ENCODE measurements at places on chromosomes 16 and 17. TPM values are rescaled to one million over a fixed set of nuclear protein-coding genes. Genes with fewer than 3 reads are reported as not detected.
A peak's percentile ranks its signal among the peaks of the same experiment; 100 is the strongest.

The PIMREG gene
- not detected for total RNA-seq

GRCh38 chr17:347309-347899 is 5.2 kb downstream of the RPH3AL start:
- no peak overlapping the region for H3K4me3 ChIP-seq
- H3K4me1 ChIP-seq = no peaks in the 10 kb centered on the region

The TBC1D3C gene
- not detected for total RNA-seq

DNA sequence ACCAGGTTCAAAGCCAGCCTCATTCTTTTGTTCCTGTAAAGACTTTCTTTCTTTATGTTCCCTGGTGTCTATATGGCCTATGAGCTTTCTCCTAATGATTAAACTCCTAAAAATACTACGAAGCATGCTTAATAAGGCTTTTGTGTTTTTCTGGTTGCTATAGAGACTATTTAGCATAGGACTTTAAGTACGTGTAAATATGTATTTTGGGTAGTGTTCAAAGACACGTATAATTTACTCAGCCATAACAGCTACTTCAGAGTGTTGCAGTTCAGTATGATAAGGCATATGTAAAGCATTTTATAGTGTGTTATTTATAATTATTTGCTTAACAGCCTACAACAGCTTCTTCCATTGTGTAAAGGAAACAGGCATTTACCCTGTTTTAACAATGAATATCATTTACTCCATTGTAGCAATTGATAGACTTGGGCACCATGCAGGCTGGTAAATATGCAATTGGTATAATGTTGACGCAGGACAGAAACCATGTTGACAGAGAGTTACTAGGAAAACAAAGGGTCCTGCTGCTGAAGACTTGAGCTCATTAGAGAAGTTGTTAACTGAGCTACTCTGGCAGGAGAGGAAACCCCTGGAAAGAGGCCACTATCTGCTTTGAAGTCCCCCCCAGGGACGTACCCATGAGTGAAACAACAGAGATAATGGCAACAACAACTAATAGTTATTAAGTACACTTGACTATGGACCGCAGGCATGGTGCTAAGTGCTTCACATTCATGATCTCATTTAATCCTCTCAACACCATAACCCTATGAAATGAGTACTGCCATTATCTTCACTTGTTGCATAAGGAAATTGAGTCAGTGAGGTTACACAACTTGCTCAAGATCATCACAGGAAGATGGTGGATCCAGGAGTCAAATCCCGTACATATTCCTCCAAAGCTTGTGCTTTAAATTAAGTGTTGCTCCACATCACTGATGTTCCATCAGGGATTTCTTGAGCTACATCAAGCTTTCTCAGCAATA is 342.2 kb upstream of the DYNLRB2 start:
- no peaks in the 10 kb centered on the region for H3K4me1 ChIP-seq
- H3K4me3 ChIP-seq = no peak overlapping the region
- H3K27me3 ChIP-seq = no peaks in the 10 kb centered on the region

GRCh38 chr17:18159551-18160120 is 24.0 kb upstream of the ALKBH5 start:
- no peak for DNase-seq
- H3K27ac ChIP-seq = no peak overlapping the region
- no peak overlapping the region for H3K4me3 ChIP-seq
- no peaks in the 10 kb centered on the region for H3K27me3 ChIP-seq

The TANGO6 gene
- total RNA-seq = 17.1 TPM

DNA sequence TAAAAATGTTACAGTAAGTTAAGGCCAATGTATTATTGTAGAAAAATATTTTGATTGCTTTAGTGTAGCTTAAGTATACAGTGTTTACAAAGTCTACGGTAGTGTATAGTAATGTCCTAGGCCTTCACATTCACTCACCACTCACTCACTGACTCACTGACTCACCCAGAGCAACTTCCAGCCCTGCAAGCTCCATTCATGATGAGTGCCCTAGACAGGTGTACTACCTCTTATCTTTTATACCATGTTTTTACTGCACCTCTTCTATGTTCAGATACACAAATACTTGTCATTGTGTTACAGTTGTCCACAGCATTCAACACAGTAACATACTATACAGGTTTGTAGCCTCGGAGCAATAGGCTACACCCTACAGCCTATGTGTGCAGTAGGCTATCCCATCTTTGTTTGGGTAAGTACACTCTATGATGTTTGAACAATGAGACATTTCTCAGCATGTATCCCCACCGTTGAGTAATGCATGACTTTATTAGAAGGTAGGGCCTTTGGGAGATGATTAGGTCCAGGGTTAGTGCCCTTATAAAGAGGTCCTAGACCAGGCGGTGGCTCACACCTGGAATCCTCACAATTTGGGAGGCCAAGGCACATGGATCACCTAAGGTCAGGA is 117.8 kb downstream of the SLC39A11 start:
- DNase-seq = no peak
- H3K27ac ChIP-seq = no peak overlapping the region
- no peaks in the 10 kb centered on the region for H3K27me3 ChIP-seq
- H3K36me3 ChIP-seq = no peaks in the 10 kb centered on the region
- H3K4me1 ChIP-seq = peaks cover 11% of the 10 kb centered on the region

DNA sequence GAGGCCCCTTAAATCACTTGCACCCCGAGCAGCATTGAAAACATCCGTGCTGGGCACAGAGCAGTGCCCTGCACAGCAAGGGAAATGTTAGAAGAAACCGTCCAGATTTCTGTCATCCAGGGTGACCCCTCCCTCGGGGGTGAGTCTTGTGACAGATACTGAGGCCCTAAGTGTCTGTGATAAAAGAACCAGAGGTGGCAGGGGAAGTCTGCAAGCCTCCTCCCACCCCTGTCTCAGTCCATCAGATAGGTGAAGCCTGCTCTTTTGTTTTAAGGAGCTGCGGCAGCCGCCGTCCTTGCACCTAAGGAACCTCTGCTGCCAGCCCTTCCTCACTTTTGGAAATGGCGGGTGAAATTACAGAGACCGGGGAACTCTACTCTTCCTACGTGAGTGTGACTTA is 845 bp upstream of the NAT9 start:
- H3K36me3 ChIP-seq = peaks cover 25% of the 10 kb centered on the region
- H3K27ac ChIP-seq = peak overlapping the region; percentile 30

DNA sequence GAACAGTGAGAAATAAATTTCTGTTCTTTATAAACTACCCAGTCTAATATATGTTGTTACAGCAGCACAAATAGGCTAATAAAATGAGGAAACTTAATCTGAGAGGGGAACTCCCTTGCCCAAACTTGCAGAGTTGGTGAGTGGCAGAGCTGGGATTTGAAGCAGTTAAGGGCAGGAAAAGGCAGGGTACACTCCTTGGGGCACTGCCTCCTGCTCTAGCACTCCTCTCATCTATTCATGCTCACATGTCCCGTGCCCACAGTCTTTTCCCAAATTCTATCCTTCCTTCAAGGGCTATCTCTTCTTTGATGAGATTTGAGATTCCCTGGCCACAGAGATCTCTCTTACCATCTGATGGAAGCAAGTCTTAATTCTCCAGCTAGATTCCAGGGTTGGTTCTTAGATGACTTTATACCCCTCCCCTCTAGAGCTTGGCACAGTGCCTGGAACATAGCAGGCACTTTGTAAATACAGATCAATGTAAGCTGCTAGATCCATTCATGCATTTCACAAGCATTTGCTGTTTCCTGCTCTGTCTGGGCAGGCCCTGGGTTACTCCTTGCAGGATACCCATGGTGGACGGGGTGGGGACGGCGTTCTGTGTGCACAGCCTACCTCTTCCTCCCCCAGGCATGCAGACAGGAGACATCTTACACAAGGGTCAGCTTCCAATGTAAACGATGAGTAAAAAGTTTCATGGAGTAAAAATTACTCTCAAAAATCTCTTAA is 39.2 kb upstream of the ABCC12 start:
- H3K4me3 ChIP-seq = no peak overlapping the region
- DNase-seq = no peak
- no peaks in the 10 kb centered on the region for H3K4me1 ChIP-seq
- H3K27ac ChIP-seq = no peak overlapping the region

DNA sequence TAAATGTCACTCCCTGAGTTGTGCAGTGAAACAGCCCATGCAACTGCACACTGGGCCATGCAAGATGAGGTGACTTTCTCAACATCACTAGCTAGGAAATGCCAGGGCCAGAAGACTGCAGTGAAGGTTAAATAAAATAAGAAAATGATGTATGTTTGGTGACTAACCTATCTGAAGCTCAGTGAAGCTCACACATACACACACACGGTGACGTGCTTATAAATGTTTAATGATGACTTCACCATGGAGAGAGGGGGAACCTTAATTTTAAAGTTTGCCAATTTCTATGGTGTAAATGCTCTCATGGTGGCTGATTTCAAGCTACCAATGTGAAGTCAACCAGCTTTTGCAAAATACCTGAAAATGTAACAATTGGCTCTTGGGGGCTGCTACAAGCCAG is 166.4 kb downstream of the MAF start:
- no peak overlapping the region for H3K27ac ChIP-seq
- no peak overlapping the region for H3K4me3 ChIP-seq
- no peaks in the 10 kb centered on the region for H3K4me1 ChIP-seq
- H3K36me3 ChIP-seq = no peaks in the 10 kb centered on the region
- no peaks in the 10 kb centered on the region for H3K27me3 ChIP-seq

- no peak overlapping the region for H3K4me3 ChIP-seq
- H3K36me3 ChIP-seq = peaks cover 25% of the 10 kb centered on the region
- H3K4me1 ChIP-seq = peaks cover 44% of the 10 kb centered on the region
- no peaks in the 10 kb centered on the region for H3K27me3 ChIP-seq
These were observed 38.5 kb downstream of the CTU2 start for GRCh38 chr16:88744577-88745521.

DNA sequence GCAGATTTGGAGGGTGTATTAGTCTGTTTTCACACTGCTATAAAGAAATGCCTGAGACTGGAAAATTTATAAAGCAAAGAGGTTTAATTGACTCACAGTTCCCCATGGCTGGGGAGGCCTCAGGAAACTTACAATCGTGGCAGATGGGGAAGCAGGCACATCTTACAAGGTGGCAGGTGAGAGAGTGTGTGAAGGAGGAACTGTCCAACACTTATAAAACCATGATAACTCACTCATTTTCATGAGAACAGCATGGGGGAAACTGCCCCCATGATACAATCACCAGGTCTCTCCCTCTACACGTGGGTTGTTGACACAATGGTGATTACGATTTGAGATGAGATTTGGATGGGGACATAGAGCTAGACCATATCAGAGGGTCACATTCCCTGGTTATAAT is 195.6 kb downstream of the RGS9 start:
- H3K36me3 ChIP-seq = no peaks in the 10 kb centered on the region
- no peaks in the 10 kb centered on the region for H3K4me1 ChIP-seq
- no peak overlapping the region for H3K27ac ChIP-seq
- no peak overlapping the region for H3K4me3 ChIP-seq
- H3K27me3 ChIP-seq = peaks cover 4% of the 10 kb centered on the region

DNA sequence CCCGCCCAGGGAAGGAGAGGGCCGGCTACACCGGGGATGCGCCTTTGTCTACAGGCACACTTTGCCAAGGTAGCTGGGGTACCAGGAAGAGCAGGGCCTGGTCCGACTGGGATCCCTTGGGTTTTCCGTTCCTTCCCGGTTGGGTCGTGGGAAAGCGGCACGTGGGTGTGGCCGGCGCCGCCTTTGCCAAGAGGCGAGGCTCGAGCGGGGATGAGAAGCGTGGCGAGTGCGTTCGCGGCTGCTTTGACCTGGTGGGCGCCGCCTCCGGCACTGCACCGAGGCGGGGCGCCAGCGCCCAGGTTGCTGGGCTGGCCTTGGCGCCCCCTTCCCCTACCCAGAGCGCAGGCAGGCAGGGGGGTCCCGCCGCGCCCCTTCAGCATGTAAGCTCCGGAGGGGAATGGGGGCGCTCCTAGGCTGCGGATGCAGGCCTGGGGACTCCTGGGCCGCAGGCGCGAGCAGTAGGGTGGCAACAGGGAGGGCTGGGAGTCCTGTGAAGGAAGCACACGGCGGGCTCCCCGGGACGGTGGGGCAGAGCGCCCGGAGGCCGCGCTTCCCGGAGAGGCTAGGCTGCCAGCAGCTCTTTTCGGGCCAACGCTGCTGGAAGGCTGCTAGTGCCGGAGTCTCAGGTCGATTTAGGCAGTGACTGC is 2.0 kb downstream of the HAS3 start:
- H3K27me3 ChIP-seq = peaks cover 43% of the 10 kb centered on the region
- H3K27ac ChIP-seq = no peak overlapping the region
- H3K36me3 ChIP-seq = peaks cover 8% of the 10 kb centered on the region
- no peak for DNase-seq
- H3K4me3 ChIP-seq = no peak overlapping the region

DNA sequence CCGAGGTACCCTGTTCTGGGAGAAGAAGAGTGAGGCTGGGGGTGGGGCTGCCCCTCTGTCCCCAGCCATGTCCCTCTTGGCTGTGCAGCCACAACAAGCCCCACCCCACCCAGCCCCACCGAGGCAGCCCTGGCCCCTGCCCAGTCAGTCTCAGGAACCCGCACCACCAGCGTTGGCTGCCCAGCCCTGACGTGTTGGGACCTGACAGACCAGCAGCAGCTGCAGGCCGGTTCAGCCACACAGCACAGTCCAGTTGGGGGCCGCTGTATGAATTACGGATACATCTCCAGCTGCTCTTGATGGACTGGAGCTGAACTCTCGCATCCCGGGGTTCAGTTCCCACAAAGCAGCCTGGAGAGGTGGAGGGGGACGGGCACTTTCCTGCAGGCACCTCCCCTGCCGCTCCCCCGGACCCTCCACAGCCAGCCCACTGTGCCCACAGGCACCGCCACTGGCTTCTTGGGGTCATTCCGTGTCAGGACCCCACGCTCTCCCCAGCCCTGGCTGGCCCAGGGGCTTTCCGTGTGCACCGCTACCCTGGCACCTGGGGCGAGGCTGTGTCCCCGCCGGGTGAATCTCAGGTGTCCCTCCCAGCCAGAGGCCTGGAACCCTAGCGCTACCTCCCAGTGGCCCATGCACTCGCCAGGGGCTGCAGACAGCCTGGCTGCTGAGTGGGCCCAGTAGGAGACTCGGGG is 7.1 kb downstream of the CDH15 start:
- DNase-seq = no peak
- no peak overlapping the region for H3K4me3 ChIP-seq
- H3K27ac ChIP-seq = no peak overlapping the region
- no peaks in the 10 kb centered on the region for H3K27me3 ChIP-seq
- H3K36me3 ChIP-seq = no peaks in the 10 kb centered on the region

The SLFN14 gene
- total RNA-seq = not detected

- no peaks in the 10 kb centered on the region for H3K4me1 ChIP-seq
- no peaks in the 10 kb centered on the region for H3K27me3 ChIP-seq
- DNase-seq = peak; percentile 2
- H3K36me3 ChIP-seq = peaks cover 54% of the 10 kb centered on the region
- H3K4me3 ChIP-seq = no peak overlapping the region
These were observed 119.6 kb downstream of the SPAG9 start for GRCh38 chr17:51000835-51001638.

GRCh38 chr17:74148446-74148845 is 55.0 kb upstream of the RPL38 start:
- no peak overlapping the region for H3K4me3 ChIP-seq
- H3K36me3 ChIP-seq = no peaks in the 10 kb centered on the region
- H3K4me1 ChIP-seq = no peaks in the 10 kb centered on the region
- H3K27ac ChIP-seq = no peak overlapping the region
- DNase-seq = no peak

GRCh38 chr16:8622315-8622656 is 788 bp downstream of the METTL22 start:
- peaks cover 17% of the 10 kb centered on the region for H3K36me3 ChIP-seq
- DNase-seq = no peak
- H3K27me3 ChIP-seq = no peaks in the 10 kb centered on the region
